ENCODE measurements at places on chromosomes 4 and X.

DNA sequence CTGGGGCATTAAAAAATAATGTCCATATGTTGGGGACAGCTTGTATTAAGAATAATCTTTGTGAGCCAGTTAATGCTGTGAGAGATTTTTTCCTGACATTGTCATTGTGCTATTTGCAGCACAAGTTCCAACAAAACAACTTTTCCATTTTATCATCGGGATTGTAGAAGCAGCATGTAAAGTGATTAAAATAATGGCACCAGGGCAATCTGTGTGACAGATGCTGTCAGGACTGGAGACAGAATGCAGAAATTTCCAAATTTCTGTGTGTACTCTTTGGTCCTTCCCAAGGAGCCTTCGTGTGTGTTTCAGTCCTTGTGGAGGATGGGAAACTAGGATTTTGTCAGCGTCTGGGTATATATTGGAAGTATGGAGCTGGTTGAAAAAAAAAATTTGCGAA lies 101.5 kb upstream of the LIMCH1 start:
- DNase-seq, result no peak

DNA sequence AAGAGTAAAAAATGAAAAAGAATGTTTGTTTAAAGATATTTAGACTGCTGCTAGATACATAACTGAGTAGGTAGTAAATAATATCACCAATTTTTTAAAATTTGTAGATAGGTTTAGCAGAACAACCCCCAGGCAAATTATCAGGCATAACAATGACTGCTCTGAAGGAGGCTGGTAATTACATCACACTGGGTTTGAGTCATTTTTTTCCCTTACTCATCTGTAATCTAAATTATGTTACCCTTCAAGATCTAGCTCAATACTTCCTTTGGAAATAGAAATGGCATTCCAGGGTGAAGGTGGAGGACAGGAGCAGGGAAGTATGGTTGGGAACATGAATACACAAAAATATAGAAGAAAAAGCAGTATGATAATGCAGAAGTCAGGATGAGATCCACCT lies 431.6 kb upstream of the MAOA start:
- no peak for DNase-seq

DNA sequence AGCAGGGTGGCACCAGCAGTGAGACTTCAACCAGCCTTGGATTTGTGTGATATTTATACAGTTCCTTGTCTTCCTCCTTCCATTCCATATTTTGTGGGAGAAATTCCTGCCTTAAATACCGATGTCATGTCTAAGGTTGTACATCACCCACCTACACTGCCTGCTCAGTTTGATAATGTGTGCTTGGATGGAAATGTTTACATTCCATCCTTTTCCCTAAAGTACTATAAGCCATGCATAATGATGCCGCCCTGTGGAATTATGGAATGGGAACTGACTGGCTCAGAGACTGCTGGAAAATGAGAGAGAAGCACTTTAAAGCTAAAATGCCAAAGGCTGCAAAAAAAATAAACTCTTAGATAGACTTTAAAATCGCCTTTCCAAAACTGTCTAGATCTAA lies 11.3 kb upstream of the GLUD2 start:
- no peak for DNase-seq

DNA sequence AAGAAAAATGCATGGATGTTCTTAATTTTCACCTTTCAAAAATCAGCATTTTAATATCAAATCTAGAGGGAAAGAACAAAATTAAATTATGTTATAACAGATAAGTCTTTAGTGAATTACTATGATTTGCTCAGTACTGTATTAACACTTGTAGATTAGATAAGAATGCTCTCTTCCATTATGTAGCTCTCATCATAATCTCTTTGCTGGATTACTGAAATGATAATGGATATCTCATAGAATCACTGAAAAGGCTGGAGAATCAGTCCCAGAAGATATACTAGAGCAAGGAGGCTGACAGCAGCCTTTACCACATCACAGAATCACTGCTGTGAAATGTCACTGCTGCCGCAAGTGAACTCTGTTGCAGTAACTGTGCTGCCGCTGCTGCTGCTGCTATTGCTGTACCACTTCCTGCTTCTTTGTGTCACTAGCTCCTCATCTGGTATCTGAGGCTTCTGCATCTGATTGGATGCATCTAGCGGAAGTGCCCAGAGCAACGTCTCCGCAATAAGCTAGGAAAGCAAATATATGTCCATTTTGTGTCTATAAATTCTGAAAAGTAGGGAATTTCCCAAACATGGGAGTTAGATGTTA lies 738.2 kb downstream of the ADGRL3 start:
- DNase-seq, result no peak

DNA sequence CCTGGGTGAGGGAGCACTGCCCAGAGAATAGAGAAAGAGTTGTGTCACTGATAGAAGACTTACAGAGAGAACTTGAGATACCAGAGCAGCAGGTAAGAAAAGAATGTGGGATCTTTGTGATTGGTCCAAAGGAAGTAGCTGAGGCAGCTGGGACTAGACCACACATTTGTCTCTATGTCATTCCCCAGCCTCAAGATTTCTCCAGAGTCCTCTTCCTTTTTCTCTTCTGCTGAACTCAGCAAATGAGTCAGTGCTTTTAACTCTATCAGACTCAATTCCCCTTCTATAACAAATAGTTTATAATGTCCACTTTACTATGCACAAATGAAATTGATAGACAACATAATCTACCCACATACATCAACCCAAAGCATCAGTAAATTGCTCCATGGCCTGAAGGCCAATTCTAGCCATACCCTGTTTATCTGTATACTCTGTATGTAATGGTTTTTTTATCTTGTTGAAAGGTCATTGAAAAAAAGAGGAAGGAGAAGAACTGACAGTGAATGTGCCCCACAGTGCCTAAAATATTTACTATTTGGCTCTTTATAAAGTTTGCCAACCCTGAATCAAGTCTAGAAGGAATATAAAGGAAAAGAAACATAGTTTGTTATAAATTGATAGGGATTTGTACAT lies 38.2 kb downstream of the ETDC start:
- DNase-seq, result no peak

DNA sequence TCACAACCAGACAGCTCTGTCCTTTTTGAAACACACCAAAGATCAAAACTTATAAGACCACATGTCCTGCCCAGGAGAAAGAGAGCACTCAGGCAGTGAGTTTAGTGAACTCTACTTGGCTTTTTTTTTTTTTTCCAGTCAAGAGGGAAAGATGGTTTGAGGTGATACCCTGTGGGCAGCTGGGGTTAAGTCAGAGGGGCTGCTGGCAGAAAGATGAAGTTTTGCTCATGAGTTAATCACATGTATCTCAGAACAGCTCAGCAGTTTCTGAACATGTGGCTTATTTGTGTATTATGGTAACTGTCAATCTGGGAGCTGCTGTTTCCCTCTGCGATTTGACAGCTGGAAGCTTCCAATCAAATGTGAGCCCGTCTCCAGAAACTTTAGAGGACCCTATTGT lies 56.4 kb upstream of the MAP3K15 start:
- DNase-seq, result no peak

DNA sequence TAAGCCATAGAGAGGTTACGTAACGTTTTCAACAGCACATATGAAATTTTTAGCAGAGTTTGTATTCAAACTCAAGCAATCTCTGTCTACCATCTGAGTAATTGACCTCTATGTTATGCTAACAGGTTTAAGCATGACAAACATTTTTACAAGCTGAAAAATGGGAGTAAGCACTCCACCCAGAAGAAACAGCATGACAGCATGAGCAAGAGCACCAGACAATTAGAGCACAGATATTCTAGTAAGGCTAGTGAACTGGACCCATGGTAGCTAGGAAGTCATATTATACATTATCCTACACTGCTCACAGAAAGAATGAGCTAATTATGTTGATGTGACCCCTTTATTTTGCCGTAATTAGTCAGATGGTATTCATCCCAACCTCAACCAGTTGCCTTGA lies 200.5 kb downstream of the PABPC4L start:
- no peak for DNase-seq

- no peak for DNase-seq
Observed at GRCh38 chrX:118355225-118355920, 9.5 kb downstream of the WDR44 start.

DNA sequence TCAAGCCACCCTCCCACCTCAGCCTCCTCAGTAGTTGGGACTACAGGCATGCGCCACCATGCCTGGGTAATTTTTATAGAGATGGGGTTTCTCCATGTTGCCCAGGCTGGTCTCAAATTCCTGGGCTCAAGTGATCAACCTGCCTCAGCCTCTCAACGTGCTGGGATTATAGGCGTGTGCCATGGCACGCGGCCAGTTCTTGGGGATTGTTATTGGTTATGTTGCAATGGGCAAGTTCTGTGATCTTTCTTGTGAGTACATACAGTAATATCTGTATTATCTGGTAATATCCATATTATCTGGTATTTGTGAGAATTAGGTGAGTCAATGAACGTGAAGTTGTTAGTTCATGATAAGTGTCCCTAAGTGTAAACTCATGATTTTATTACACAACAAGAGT lies 90.3 kb upstream of the TBL1X start:
- DNase-seq, result no peak

DNA sequence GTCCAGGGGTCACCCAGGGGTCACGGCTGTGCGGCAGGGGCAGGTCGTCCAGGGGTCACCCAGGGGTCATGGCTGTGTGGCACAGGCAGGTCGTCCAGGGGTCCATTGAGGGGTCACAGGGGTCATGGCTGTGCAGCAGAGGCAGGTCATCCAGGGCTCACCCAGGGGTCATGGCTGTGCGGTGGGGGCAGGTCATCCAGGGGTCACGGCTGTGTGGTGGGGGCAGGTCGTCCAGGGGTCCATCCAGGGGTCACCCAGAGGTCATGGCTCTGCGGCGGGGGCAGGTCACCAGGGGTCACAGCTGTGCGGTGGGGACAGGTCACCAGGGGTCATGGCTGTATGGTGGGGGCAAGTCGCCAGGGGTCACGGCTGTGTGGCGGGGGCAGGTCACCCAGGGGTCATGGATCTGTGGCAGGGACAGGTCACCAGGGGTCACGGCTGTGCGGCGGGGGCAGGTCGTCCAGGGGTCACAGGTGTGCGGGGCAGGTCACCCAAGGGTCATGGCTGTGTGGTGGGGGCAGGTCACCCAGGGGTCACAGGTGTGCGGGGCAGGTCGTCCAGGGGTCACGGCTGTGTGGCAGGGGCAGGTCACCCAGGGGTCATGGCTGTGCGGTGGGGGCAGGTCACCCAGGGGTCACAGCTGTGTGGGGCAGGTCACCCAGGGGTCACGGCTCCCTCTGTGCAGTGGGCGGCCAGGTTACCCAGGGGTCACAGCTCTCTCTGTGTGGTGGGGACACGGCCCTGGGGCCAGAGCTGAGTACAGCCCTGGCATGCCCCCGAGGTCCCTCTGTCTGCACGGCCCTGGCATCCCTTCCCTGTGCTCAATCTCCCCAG lies 16.0 kb downstream of the ATP5ME start:
- DNase-seq, result no peak

DNA sequence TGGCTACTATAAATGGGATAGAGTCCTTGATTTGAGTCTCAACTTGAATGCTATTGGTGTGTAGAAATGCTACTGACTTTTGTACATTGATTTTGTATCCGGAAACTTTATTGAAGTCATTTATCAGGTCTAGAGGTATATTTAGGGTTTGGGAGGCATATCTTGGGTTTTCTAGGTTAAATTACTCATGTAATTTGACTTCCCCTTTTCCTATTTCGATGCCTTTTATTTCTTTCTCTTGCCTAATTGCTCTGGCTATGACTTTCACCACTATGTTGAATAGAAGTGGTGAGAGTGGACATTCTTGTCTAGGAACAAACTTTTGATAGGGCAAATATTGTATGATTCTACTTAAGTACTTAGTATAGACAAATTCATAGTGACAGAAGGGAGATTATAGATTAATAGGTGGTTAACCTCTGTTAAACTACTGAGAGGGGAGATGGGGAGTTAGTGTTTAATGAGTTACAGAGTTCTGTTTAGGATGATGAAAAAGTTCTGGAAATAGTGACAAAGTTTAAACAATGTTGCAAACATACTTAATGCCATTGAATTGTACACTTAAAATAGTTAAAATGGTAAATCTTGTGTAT lies 22.8 kb upstream of the HSPA4L start:
- DNase-seq, result no peak

DNA sequence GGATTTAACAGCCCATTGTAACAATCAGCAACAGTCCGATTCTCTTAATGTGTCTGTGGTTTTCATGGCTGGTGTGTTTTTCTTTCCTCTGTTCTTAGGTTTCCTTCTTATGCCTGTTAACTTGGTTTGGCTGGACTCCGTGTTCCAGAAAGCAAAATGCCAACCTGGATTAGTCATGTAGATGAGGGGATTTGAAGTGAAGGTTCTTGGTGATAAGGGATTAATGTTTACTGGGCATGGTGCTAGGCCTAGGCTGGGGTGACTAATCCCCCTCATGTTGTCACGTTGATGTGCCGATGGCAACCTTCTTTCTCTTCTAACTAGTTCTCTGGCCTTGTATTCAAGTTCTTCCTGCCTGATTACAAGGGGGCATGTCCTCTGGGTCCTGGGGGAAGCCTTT lies 85.9 kb downstream of the REPS2 start:
- no peak for DNase-seq

GRCh38 chr4:27414887-27415731 lies 554.5 kb downstream of the STIM2 start:
- no peak for DNase-seq

- no peak for DNase-seq
Observed at GRCh38 chr4:76539979-76540378, 105.0 kb downstream of the SHROOM3 start.
